ENCODE measurements at places on chromosomes 12 and 14.

GRCh38 chr12:94318181-94318580, 141.5 kb downstream of the CEP83 start:
- no peak for DNase-seq

GRCh38 chr12:105418821-105419291, 88.4 kb downstream of the C12orf75 start:
- no peak for DNase-seq

DNA sequence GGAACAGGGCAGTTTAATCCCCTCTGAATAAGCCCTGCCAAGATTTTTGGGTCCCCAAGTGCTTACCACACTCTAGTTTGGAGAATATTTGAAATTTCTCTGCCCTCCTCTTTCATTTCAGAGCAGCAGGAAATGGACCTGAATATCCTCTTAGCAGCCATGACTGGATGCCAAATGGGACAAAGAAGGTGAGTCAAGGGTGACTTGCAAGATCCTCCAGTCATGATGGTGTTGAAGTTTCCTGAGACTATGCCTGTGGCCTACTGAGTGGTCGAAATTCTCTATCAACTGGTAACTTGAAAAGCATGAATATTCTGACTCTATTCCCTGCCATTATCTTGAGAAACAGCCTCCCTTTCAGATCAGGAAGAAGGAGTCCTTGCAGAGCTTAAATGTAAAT, 1674.7 kb upstream of the SEL1L start:
- DNase-seq, result no peak

DNA sequence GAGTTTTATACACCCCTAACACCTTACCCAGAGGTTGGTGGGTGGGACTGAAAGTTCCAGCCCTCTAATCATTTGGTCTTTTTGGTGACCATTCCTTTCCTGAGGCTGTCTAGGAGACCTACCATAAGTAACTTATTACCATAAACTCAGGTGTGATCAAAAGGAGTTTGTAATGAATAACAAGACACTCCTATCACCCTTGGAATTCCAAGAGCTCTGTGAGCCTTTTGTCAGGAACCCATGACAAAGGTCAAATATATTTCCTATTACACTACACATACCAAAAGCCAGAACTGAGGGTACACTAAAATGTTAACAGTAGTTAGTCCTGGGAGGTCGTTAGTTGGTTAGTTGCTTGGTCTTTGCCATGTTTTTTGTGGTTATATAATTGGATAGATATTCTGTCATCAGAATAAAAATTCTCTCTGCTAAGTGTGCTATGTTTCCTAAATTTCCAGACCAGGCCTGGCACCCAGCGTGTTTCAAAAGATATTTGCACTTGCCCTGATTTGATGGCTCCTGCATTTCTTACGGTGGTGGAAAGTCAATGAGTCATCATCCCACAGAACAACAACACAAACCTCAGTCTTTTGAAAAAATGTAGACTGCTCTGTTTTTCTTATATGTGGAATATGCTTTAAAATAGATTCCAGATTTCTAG, 27.0 kb upstream of the AKAP5 start:
- DNase-seq, result no peak

DNA sequence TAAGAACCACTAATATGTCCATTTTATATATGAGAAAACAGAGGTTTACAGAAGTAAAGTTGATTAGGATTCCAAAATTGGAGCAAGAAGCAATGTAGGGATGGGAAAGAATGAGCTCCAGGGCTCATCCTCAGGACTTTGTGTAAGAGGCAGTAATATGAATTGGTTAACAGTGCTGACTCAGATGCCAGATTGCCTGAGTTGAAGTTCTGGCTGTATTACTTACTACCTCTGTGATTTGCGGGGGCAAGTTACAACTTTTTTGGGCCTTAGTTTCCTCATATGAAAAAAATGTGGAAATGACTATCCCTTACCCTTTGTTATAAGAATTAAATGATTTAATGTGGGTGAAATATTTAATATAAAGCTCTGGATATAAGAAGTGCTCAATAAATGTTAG, 35.1 kb upstream of the PPP2R5E start:
- no peak for DNase-seq

DNA sequence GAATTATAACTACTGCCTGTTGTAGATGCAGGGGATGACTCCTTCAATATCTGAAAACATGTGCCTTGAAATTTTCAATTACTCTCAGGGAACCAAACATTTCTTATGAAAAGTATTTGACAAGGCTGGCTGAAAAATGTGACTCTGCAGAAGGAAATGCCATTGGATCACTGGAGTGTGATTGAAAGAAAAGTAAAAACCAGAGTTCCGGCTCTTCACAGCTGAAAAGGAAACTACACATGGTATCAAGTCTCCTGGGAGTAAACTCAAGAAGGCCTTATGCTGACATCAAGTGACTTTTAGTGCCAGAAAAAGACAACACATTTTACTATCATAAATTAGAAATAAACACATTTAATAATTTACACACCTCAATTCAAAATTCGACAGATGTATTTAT, 693.0 kb downstream of the LRFN5 start:
- no peak for DNase-seq

DNA sequence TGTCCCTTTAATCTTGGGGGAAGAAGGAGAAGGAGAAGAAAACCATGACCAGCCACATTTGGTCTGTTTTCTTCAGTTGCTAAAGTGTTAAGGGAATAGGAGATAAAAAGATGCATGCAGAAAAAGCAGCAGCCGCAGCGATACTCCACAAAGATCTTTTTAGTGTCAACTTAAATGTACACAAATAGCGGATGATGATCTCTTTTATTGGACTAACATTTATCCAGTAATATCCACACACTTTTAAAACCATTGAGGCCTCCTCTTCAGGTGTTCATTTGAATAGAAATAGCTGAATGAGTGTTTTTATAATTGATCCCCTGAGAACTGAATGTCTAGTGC, 83.5 kb downstream of the PAPOLA start:
- no peak for DNase-seq

DNA sequence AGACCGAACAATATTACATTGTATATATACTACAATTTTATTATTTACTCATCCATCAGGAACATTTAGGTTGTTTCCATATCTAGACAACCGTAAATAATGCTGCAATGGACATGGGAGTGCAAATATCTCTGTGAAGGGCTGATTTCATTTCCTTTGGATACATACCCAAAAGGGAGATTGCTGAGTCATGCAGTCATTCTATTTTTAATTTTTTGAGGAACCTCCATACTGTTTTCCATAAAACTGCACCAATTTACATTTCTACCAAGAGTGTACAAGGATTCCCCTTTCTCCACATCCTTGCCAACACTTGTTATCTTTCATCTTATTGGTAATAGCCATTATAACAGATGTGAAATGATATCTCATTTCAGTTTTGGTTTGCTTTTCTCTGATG, 84.7 kb downstream of the SLC41A2 start:
- DNase-seq, result no peak

GRCh38 chr14:33120341-33120740, 181.7 kb downstream of the NPAS3 start:
- no peak for DNase-seq

GRCh38 chr12:107007411-107007810, 20.5 kb upstream of the MTERF2 start:
- DNase-seq, result no peak

DNA sequence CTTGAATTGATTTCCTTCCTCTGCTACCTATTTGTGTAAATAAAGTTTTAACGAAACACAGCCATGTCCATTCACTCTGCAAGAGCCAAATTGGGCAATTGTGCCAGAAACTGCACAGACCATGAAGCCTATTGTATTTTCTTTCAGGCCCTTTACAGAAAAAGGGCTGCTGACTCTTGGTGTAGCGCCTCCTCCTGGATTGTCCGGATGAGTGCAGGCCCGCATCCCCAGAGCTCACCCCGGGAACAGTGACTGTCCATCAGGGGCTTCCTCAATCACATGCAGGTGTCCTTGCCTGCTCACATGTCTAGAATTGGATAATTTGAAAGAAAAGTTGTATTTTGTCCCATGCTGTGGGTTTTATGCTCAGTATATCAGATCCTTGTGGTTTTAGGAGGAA, 1282.2 kb downstream of the AACS start:
- no peak for DNase-seq

DNA sequence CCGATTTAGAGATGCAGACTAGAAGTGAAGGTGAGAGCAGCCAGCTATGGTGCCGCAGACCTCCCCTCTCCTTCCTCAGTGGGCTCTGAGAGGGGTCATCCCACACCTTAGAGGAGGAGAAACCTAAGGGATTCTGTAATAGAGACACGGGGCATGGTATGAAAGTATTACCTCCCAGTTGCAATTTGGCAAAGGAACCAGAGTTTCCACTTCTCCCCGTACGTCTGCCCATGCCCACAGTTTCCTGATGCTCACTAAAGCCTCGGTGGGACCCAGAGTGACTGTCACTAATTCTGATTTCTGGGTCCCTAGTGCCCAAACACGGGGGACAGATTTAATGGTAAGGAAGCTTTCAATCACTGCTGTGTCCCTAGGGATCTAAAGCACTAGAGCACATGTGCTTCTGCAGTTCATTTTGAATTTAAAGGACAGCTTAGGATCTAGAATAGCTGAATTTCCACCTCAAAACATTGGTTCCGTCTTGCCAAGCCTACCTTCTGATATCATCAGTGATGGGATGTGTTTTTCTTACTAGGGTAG, 44.1 kb downstream of the DAD1 start:
- DNase-seq, result no peak

GRCh38 chr12:101552277-101552676, 42.5 kb upstream of the MYBPC1 start:
- no peak for DNase-seq

DNA sequence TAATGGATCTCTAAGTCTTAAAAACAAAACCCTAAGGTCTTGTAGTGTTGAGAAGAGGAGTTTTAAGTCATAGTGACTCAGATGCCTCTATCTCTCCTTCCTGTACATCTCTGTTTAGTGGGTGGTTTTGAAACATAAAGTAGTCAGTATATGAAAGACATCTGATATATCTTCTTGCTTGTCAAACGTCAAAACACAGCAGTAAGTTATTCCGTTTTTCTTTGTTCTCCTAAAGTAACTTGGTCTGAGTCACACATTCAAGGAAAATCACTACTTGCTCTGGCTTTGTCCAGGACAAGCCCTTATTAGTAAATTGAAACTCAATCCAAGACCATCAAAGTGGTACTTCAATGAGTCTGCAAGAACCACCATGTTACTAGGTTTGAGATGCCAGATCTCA, 1172.5 kb downstream of the BCL11B start:
- no peak for DNase-seq
